Breast epithelium (tissue), 4 donors: ENCODE measurements at places on chromosomes 7 and 10. TPM values are rescaled to one million over a fixed set of nuclear protein-coding genes. Genes with fewer than 3 reads are reported as not detected.

EPO gene
- total RNA-seq, result not detected

DNA sequence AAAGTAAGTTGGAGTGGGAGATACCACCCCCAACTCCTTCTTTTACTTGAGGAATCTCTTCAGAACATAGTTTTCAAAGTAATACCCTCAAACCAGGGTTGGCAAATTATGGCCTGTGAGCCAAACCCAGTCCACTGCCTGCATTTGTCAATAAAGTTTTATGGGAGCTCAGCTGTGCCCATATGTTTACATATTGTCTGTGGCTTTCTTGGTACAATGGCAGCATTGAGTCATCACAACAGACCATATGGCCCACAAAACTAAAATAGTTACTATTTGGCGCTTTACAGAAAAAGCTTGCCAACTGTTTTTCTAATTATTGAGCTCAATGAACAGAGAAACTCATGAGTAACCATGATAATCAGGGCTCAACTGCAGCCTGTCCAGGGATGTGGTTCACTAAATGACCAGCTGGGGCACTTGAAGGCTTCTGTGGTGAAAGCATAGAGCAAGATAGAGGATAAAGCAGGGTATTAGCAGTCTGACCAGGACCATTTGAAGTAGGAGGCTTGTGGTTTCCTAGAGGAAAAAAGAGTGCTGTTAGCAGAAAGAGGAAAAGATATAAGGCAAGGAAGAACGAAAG is 196.0 kb upstream of the GRB10 start:
- DNase-seq, result no peak

DNA sequence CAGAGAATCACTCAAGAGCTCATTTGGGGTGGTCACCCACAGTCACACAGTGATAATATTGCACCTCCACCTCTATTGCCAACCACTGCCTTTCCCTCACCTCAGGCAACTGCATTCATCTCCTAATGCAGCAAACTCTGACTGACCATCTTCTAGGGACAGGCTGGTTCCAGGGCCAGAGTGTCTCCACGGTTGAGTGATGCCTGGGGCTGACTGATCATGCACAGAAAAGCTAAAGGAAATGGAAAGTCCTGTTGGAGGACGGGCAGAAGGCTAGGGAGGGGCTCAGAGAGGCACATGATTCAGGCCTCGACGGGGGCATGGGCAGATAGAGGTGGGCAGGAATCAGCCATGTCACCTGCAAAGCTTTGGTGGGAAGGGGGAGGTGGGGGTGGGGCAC is 127.1 kb upstream of the TNS3 start:
- DNase-seq, result no peak

DNA sequence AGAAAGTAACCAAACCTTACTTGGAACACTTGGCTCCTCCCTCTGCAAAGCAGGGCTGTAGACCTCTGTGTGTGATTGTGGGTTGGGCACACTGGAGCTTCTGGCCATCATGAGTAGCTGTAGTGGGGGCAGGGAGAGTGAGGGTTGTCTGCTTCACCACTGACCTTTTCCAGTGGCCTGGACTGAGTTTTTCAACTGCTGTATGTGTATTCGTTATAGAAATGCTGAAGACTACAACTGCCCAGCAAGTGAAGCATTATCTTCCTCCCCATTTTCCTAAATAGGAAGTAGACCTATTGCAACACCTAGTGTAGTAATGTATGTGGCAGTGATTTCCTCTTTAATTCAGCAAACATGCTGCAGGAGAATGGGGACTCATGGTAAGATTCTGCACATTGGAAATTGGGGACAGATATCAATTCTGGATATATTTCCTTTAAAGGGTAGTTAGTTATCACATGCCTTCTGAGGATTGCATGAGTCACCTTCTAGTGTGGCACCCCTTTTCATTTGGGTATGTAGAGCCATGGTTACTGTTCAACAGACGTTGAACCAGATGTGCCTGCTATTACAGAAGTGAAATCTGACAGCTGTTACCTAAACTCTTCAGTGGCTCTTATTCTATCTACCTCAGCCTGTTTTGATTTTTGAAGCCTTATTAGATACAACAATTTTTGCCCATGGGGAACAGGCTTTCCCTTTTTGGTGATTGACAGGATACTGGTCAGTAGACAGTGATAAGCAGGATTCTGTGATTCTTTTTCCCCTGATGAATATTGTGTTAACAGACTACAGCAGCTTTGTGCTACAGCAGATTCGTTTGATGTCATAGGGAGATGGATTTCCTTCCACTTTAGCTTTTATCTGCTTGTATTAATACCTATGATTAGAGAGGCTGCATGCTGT is 130.9 kb downstream of the SND1 start:
- DNase-seq, result no peak

GRCh38 chr7:771234-772004 is 44.3 kb upstream of the PRKAR1B start:
- DNase-seq, result no peak

PLPP4 gene
- not detected for total RNA-seq

GRCh38 chr10:97499561-97500296 is 1.0 kb downstream of the UBTD1 start:
- no peak for DNase-seq

STEAP4 gene
- 73.1 TPM for total RNA-seq

GRCh38 chr10:76012716-76013327 is 581.4 kb downstream of the LRMDA start:
- no peak for DNase-seq

DNA sequence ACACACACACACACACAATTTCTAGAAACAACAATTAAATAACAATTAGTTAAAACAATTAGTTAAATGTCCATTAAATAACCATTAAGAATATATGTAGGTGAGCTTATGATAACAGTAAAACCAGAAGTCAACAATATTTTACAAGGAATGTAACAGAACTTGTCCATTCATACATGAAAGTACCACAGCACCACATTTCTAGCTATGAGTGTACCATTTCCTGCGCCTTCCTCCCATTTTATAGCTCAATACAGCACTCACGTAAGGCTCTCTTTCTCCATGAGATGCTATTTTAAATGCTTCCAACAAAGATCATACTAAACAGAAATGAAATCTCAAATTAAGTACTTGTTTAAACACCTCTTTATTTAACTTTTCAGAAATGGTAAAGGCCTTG is 367.3 kb upstream of the ZWINT start:
- DNase-seq, result no peak

GRCh38 chr10:100904917-100905316 is 7.8 kb upstream of the SLF2 start:
- DNase-seq, result no peak

DNA sequence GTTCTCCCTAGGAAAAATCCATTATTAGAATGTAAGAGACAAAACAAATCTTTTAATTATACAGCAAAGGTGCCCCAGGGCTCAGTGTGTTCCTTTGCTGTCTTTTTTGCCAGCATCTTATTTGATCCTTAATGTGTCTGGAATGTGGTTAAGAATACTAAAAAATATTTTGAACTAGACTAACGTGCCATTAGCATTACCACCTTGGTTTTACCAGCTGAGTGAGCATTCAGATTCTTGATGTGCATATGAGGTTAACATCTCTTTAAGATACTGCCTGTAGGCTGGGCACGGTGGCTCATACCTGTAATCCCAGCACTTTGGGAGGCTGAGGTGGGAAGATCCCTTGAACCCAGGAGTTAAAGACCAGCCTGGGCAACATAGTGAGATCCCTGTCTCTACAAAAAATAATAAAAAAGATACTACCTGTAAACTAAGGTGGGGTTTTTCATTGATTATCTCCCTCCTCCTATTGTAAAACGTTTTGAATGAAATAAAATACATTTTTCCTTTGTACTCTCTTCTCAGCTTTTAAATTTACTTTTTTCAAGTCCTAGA is 96.6 kb downstream of the CCNY start:
- DNase-seq, result no peak

DNA sequence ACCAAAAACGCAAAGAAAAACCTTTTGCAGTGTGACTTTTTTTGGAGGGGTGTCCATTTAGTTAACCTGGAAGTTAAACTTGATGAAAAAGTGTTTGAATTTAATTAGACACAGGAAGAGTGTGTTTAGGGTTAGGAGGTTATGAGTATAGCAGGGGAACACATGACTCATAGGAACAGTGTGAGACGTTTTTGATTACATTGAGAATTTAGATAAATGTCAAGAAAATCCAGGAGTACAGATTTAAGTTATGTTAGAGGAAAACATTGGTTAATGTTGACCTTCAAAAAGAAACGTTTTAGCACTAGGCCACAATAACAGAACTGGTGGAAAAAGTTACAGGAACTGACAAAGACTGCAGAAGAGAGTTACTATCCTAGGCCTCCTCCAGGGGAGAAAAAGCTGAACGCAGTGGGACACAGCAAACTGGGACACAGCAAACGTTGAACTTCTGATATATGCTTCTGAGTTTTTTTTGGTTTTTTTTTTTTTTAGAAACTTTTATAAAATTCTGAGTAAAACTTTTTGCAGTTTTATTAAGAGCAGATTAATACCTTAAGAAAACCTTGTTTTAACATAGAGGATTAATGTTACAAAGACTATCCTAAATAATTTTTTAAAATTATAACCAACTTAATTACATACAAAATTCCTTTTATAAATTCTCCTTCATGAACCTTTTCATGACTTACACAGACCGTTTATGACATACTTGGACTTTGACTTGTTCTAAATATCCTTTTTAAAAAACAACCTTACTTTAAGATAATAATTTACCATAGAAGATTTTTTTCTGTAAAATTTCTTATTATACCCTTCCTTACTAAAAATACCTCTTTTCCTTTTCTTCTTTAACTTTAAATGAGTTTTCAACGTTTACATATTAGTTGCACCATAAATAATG is 22.2 kb downstream of the LANCL2 start:
- no peak for DNase-seq

DNA sequence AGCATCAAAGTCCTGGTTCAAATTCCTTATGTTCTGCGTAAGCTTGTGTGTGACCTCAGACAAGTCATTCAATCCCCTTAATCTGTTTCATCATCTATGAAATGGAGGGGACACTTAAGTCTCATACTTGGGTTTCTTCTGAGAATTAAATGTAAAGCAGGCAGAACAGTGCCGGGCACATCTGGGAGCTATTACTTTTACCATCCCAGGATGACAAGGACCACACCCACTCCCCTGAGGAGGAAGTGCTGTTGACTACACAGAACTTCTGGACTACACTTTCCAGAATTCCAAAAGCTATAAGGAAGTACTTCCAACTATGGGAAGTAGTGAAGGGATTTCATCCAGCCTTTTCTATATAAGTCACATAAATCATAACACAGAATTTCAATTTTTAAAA is 294.9 kb downstream of the IPMK start:
- DNase-seq, result no peak

HEPACAM2 gene
- total RNA-seq, result 4.4 TPM

DNA sequence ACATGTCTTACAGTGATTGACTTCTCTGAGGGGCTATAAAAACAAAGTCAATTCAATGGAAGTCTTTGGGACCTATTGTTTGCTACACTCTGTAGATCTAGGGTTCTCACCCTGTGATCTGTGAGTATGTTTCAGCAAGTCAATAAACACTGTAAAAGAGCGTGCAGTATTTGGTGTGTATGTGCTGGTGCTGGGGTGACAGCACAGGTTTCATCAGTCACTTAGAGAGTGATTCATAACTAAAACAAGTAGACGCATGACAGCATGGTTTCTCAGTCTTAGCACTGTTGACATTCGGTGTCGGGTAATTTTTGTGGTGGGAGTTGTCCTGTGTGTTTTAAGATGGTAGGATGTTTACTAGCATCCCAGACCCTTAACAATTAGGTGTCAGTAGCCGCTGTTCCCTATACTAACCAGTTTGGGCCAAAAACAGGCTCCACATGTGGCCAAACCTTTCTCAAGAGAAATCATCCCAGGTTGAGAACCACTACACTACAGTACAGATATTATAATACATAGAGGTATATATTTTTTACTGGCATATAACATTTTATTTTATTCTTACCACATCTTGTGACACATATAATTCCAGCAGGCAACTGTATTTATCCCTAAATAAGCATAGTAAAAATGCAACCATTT is 411.8 kb downstream of the ARL4A start:
- no peak for DNase-seq

OR6B1 gene
- total RNA-seq, result not detected

DNA sequence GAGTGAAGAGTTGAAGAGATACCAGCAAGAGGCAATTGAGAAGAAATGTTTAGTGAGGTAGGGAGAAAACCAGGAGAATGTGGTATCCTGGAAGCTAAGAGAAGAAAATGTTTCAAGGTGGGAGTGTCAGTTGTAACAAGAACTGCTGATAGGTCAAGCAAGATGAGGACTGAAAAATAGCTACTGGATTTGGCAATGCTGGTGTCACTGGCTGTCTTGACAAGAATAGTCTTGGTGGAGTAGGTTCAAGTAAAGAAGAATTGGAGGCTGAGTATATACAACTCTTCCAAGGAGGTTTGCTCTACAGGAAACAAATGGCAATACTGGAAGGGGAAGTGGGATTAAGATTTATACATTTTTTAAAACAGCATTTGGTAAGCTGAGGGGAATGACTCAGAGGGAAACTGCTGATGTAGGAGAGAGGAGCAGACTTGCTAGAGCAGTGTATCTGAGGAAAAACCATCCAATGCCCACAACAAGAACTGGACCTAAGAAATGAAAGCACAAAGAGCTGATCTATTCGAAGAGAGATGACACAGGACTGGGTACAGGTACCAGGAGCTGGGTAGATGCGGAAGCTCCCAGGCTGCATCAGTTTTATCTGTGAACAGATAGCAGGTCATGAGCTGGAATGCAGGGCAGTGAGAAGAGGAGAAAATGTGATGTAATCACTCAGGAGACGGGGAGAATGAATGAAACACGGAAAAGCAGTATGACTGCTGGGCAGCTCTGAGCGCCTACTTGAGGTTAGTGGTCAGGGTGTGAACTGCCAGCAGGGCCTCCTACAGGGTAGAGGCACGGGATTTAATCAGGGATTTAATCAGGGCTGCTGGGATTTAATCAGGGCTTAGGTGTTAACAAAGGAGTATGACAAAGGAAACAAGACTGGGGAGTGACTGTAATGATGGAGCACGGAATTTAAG is 34.5 kb downstream of the FAM25A start:
- DNase-seq, result no peak

DNA sequence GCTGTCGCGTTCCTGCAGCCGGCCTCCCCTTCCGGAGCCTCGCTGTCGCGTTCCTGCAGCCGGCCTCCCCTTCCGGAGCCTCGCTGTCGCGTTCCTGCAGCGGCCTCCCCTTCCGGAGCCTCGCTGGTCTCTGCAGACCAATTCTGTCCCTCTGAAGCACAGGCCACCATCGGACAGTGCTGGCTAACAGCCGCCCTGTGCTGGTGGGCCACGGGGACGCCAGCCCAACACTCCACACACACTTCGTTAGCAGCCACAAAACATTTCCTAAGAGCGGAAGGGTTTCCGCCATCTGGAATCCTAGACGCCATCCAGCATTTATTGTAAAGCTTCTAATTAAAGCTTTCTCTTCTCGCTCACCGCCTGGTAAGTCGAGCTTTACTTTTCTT is 11.2 kb downstream of the GPER1 start:
- DNase-seq, result no peak
